ENCODE measurements at places on chromosomes 1 and 21. TPM values are rescaled to one million over a fixed set of nuclear protein-coding genes. Genes with fewer than 3 reads are reported as not detected.

GRCh38 chr1:182972829-182973228 lies 19.9 kb upstream of the SHCBP1L start:
- DNase-seq = no peak

- no peak for DNase-seq
Measured at GRCh38 chr1:59232216-59232615, 64.7 kb upstream of the FGGY start.

- DNase-seq = no peak
Measured at GRCh38 chr1:119387858-119388257, 19.3 kb downstream of the HAO2 start.

- DNase-seq = no peak
Measured at GRCh38 chr1:58508629-58509028, 37.9 kb downstream of the OMA1 start.

The CRYZL1 gene
- total RNA-seq = 18.7 TPM

The ORC1 gene
- 1.2 TPM for total RNA-seq
